ENCODE measurements at places on chromosomes 6 and 20.

GRCh38 chr6:164419099-164419498 is 890.3 kb downstream of the C6orf118 start:
- no peak for DNase-seq

DNA sequence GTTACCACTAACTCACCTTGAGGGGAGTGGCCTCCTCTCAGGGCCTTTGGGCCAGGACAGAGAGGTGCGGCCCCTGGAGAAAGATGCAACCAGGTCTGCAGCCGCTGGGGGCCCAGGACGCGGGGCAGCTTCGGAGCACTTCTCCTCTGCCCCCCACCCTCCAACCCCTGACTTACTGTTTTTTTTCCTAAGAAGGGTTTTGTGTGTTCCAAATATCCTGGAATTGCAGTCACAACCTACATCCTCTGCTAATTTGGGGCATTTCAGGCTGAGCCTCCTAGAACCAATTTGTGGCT is 1.7 kb downstream of the LINC00237 start:
- no peak for DNase-seq

DNA sequence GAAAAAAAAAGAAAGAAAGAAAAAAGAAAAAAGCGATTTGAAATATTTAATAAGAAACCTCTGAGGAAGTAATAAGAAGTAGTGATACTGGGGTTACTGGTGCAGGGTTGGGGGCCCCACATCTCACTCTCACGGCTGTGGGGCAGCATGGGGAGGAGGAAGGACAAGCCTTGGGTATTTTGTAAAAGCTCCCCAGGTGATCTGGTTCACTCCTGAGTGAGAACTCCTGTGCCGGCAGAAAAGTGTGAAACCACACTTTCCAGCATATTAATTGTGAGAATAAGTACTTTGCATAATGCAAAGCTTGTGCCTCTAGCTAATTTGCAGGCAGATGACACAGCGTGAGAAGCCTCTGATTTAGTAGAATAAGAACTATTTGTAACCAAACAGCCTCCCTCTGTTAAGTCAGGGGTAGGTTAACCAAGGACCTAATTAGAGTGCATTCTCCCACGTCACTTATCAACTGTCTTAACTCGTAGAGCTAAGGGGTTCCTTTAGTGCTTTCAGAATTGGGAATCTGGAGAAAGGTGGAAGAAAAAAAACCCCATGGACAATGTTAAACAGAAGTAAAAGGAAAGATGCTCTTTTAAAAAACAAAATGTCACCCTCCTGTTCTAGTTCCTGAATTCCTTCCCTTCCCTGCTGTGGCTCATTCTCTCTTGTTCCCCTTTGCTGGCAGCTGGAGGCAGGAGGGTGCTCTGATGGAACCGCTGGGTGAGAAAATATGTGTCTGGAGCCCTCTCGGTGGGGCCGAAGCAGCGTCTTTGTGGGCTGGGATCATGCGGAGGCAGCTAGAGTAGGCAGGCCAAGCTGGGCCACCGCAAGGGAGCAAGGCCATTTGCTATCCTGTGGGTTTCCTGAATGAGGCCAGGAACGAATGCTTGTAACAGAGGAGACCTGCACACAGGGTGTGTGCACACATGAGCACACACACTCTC is 108.7 kb downstream of the FYN start:
- DNase-seq, result no peak

DNA sequence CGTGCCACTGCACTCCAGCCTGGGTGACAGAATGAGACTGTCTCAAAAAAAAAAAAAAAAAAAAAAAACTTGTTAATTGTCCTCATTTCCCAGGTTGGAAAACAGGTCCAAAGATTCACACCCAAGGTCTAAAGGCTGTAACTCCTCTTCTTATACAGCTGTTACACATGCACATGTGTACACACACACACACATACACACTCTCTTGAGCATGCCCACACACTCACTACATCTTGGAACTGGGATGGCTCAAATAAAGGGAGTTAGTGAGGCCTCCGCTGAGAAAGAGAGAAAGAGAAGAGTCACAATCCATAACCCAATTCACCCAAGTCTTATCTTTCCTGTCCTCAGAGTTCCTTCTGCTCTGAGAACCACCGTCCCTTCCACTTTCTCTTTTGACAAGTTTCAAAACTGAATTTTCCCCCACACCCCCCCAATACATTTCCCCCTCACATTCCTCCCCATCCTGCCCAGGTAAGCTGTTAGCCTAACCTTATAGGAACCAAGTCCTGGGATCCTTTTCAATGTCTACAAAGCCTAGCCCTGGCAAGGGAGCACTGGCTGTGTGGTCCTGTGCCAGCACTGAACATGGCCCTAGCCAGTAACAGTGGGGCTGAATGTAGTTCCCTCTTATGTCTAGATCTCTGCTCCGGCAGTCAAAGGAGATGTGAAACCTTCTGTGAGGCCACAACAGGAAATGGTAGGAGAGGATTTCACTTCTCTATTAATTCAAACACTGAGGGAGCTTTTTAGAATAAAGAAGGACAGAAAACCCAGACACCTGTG is 3.2 kb upstream of the HLA-DMB start:
- no peak for DNase-seq

DNA sequence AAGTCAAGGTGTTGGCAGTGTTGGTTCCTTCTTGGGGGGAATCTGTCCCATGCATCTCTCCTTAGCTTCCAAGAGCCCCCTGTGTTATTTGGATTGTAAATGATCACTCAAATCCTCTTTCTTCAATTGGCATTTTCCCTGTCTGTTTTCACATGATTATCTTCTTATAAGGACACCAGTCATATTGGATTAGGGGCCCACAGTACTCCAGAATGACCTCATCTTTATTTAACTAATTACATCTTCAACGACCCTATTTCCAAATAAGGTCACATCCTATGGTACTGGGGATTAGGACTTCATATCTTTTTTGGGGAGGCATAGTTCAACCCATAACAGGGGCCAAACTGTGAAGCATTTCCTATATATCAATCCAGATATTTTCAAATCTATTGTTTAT is 57.3 kb downstream of the PTPRA start:
- no peak for DNase-seq

DNA sequence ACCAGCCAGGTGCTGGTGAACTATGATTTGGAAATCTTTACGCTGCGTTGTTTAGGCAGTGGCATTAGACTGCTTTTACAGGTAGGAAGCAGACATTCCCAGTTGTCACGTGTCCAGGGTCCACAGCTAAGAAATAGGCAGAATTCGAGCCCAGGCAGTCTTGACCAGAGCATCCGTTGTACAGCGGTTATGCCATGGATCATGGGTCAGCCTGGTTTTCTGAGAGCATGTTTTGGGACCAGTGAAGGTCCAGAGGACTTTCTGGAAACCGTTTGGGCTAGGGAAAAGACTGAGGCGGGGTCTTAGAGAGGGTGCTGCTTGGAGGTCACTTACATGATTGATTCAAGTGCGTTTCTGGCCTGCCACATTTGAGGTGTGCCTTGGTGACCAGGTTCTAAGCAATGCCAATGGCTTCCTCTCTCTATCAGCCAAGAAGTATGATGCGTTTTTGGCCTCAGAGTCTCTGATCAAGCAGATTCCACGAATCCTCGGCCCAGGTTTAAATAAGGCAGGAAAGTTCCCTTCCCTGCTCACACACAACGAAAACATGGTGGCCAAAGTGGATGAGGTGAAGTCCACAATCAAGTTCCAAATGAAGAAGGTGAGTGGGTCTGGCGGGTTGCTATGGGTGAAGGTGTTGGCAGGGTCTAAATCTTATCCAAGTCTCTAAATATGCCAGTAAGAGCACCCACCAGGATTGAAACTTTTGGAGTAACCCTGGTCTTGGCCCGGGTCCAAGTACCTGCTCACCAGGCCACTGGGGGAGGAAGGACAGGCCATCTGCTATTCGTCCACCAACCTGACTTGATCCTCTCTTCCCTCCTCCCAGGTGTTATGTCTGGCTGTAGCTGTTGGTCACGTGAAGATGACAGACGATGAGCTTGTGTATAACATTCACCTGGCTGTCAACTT is 1.8 kb downstream of the RPL10A start:
- no peak for DNase-seq

DNA sequence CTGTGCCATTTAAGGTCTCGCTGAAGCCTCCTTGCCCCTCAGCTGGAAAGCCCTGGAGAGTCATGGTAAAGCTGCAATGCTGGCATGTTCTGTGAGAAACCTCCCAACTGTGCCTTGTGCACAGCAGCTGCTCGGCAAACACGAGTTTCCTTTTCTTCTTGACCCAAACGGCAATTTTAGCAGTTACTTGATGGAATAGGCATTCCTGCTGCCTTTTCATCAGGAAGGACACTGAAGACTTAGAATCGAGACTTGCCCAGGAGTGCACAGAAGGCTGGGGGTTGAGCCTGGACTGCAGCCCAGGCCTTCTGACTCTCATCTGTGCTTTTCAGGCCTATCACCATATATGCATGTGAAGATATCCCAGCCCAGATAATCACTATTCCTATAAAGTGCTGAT is 28.7 kb upstream of the CLDN20 start:
- peak; percentile 51 for DNase-seq

GRCh38 chr6:134003542-134003951 is 48.9 kb downstream of the SLC2A12 start:
- peak; percentile 28 for DNase-seq

DNA sequence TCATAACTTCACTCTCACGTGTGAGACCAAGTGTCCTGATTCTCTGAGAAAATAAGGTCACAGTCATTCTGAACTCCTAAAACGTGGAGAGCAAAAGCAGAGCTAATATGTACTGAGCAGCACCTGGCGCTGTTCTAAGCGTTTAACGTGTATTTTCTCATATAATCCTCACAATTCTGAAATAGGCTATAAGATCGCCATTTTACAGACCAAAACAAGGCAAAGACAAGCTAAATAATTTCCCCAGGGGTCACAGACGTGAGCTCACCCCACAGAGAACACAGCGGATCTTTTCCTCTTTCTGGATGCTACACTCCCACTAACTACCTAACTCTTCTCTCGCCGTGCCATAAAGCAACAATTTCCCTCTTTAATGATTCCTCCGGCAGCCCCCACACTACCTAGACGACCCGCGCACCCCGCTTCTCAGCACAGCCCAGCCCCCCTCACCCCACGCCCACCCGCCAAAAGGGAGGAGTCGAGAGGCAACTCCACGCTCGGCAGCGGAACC is 636 bp downstream of the SUPT3H start:
- peak; percentile 46 for DNase-seq

- no peak for DNase-seq
These were observed 2.5 kb downstream of the CST7 start for GRCh38 chr20:24951536-24952083.

- no peak for DNase-seq
These were observed 163.4 kb downstream of the MTFR2 start for GRCh38 chr6:136086686-136087085.

DNA sequence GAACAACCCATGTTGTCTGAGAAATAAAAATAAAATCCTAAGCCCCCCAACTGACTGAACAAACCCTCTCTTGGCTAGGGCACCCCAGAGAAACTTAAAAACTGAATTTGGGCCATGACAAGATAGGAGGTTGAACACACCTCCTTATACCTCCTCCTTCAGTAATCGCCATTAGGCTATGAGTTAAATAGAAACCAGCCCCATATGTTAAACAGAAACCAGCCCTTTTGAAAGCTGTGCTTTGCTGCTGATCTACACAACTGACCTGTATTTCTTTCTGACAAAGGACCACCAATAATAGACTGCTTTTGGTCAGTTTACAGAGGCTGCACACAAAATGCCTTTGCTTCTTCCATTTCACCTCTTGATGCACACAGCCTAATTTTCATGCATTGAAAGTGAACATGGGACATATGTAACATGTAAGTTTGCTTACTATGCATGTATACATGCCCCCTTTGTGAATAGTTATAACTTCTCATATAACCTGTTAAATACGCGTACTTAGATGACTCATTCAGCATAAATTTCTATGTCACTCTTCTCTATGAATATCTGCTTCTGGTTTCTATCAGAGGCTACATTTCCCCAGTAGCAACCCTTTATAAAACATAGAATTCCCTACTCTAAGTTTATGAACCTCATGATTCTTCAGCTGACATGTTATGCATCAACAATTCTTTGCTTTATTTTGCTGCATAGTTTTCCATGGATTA is 462.9 kb downstream of the COL12A1 start:
- DNase-seq, result no peak

DNA sequence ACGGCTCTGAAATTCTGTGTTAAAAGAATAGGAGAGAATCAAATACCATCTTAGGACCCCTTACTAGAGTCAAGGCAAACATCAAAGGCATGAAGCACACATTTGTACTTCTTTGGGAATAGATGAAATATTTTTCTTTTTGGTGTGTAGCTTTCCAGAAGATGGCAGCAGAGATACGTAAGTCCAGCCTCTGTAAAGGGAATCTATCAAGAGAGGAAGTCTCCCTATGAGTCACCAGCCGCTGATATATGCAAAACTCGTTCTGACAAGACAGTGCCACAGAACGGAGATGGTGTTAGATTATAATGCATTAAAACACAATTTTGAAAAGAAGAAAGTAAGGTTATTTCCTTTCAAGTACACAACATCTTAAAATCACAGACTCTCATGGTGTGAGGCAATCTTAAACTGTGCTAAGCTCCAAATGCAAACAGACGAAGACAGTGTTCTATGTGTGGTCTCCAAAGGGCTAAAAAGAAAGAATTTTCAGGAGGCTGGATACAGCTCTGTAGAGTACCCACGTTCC is 120.0 kb upstream of the AGPAT4 start:
- no peak for DNase-seq

GRCh38 chr20:19288636-19289035 is 76.2 kb downstream of the SLC24A3 start:
- DNase-seq, result peak; percentile 16

DNA sequence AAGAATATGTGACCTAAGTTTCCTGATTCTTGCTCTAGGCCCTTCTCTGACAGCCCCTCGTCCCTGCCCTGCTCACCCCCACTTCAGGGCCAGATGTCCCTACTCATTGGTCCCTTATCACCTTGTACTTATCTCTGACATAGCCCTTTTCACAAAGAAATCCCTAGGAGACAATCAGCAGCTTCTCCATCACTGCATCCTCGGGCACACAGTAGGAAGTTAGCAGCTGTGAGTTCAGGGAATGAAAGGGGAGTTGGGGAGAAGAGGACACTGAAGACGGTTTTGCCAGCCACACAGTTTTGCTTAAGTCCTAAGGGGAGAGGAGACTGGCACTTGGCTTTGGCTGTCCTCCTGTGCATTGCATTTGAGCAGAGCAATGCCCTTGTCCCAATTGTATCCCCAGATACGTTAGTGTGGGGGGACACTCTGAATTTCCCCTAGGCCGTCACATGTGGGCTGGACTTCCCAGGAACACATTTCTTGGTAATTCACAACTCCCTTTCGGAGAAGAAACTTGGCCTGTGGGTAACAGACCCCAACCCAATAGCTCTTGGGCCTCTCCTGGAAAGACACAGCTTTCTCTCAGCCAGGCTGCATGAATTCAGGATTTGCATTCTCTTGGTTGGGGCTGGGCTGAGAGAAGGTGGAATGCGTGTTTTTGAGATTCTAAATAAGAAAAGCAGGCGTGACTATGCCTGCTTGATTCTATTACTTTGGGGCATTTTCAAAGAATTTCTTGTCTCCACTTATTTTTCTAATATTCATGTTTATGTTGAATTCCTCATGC is 177.6 kb downstream of the UST start:
- DNase-seq, result no peak

DNA sequence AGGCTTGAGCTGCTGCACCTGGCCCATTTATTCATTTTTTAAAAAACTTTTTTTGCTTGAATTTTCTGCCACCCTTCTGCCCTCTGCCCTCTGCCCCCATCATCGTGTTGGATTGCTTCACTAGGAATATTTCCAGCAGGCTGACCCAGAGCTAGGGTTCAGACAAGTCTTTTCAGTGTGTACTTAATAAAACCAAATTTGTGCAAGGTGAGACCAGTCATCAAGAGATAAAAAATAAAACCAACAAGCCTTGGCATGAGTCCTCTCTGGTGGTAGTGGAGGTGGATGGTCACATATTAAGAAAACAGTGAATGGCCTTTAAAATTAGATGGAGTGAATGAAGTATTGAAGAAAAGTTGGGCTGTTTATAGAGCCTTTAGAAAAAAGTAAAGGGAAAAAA is 239.6 kb downstream of the CDKAL1 start:
- no peak for DNase-seq

Measured in spinal cord (tissue), 10 donors.